ENCODE measurements at places on chromosomes 13 and 19.

DNA sequence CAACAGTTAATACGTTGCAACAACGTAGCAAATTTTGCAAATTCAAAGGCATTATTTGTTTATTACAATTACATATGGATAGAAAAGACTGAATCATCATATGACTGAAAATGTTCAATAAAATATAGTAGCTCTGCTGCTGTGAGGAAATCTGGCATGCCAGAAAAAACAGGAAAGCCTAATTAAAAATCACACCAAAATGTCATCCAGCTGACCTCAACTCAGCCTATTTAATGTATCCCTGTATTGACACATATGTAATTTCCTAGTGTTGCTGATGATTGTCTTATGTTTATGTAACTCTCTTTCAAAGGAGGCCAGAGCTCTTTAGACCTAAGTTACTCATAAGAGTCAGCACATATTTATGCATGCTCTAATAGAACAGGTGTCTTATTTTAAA is 495.0 kb downstream of the PCDH17 start:
- DNase-seq = no peak

DNA sequence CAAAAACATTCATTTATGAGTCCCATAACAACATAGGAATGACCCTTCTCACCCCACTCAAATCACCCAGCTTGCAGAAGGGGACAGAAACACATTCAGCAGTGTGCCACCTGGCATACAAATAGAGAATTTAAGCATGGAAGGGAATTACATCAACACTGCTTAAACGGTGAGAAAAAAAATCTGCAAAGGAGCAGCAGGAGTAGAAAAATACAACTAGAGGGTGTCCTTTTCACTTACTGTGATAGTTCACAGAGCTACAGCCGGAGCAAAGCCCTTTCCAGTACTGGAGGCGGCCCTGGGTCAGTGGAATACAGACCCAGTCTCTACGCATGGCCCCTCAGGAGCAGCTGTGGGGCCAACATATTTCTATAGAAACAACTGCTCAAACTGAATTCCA is 764.3 kb upstream of the ARGLU1 start:
- no peak for DNase-seq

GRCh38 chr13:113917594-113918371 is 53.9 kb upstream of the GAS6 start:
- DNase-seq = peak; percentile 7

- DNase-seq = no peak
Observed at GRCh38 chr13:25990801-25991200, 61.0 kb downstream of the SHISA2 start.

- DNase-seq = no peak
Observed at GRCh38 chr19:7698583-7698982, 3.3 kb downstream of the FCER2 start.

DNA sequence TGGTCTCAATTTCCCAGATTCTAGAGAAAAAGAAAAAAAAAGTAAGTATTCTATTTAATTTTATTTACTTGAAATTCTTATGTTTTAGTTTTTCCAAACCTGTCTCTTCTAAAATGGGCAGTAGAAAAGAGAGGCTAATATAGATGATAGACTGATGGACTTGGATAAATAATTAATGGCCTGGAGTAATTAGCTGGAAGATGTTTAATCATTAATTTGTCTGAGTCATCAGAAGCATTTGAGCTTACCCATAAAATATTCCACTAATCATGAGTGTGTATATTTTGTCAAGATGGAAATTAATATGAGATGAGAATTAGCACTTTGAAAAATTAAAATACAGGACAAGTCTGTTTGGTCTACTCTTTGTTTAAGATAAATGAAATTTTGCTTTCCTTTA is 212.1 kb upstream of the MIR17HG start:
- no peak for DNase-seq

DNA sequence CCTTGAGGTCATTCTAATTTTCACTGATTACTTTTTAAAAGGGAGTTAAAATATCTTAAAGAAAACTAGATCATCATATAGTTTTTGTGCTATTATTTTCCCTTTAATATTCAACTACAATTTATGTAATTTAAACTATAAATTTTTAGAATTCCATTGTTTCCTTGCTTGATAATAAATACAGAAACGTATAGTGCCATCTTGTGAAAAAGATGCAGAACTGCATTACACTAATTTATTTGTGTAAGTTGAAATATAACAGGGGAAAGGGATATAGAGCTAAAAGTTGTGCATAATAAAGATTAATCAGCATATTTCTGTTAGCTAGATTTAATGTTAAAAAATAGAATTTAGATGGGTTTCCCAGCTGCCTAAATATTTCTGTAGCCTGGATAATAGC is 61.5 kb upstream of the TDRD3 start:
- no peak for DNase-seq

- DNase-seq = no peak
Observed at GRCh38 chr19:32339423-32339822, 6.0 kb upstream of the ZNF507 start.

DNA sequence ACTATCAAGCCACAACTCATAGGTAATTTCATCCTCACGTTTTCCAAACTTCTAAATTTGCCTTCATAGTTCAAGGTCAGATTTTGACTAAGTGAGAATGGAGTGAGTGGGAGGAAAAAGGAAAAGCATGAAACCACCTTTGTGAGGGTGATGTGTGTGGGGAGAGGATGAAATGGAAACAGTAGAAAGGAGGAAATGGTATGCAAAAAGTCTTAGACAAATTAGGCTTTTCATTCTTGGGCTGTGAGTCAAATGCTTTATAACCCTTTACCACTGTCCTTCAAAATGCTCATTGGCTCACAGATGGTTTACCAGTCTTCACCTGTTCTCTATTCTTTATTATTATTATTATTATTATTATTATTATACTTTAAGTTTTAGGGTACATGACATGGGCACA is 127.2 kb downstream of the RAP2A start:
- no peak for DNase-seq

All from WTC11 (cell line).